ENCODE measurements at places on chromosomes 7 and 10. TPM values are rescaled to one million over a fixed set of nuclear protein-coding genes. Genes with fewer than 3 reads are reported as not detected.

DNA sequence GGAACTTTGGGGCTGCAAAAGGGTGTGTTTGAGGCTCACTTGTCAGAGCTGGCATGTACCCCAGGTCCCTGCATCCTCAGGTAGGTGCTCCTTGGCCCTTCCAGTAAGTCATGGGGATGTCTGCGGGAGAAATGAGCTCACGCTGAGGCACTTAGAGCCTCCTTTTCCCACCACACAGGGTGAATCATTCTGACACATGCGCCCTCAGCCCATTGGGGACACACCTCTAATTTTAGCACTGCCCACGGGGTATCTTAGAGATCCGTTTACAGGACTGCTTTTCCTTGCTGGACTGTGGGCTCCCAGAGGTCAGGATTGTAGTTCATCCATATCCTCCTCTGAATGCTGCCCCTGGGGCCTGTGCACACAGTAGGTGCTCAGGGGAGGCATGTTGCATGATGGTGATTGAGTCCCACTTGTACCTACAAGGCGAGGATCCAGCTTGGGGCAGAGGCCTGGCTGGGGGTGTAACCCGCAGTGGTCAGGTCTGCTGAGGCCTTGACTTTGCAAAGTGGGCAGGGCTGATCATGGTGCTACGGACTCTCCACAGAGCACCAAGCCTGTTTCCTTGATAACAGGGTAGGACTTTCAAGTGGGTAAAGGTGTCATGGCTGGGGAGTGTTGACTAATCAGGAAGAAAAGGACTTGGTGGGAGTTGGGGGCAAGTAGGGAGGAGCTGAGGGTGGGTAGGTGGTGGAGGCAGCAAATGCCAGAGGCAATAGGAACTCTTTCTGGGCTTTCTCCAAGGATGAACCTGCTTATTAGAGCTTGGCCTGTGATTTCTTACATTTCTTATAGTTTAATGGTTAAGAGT lies 5.8 kb downstream of the TSPAN15 start:
- DNase-seq = no peak

GRCh38 chr10:108785011-108785410 lies 1138.3 kb downstream of the XPNPEP1 start:
- DNase-seq = no peak

- no peak for DNase-seq
These were observed 19.9 kb upstream of the FMC1 start for GRCh38 chr7:139321071-139321745.

- DNase-seq = no peak
These were observed 688.0 kb downstream of the CNTNAP2 start for GRCh38 chr7:146804620-146805019.

PDE6C gene
- total RNA-seq = not detected

ZNF736 gene
- 1.7 TPM for total RNA-seq

GPRIN2 gene
- total RNA-seq = 0.67 TPM

- DNase-seq = no peak
These were observed 104.7 kb downstream of the PHF14 start for GRCh38 chr7:11078247-11078834.

GRCh38 chr7:126541406-126541805 lies 711.3 kb downstream of the GRM8 start:
- no peak for DNase-seq

ERVW-1 gene
- not detected for total RNA-seq

DNA sequence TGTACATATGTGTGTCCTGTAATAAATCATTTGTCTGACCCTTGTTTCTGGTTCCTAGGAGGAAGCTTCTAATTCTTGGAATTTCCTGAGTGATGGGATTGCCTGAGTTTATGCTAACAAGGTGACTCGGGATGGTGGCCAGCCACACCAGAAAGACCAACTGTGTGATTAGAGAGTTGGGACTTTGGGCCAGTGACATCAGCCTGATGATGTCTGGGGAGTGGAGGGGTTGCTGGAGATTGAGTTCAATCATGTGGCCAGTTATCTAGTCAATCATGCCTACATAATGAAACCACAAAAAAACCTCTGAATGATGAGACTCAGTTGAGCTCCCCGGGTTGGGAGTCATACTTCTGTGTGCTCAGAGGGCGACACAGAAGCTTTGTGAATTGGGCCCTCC lies 23.5 kb upstream of the CARD11 start:
- DNase-seq = no peak

GRCh38 chr7:36951257-36951697 lies 227.0 kb upstream of the AOAH start:
- DNase-seq = no peak

HELLS gene
- total RNA-seq = 2.3 TPM

- DNase-seq = no peak
These were observed 107.3 kb upstream of the TMEM72 start for GRCh38 chr10:44803862-44804261.

C7orf33 gene
- not detected for total RNA-seq

VSTM4 gene
- 22.7 TPM for total RNA-seq

All from right atrium auricular region (tissue), 2 donors.